Activated CD4-positive, alpha-beta T cell treated with anti-CD3 and anti-CD28 coated beads, Interleukin-2, amount 50 U/mL, for 24 hours (primary cell): ENCODE measurements at places on chromosomes 11 and 22.
A peak's percentile ranks its signal among the peaks of the same experiment; 100 is the strongest.

- peak; percentile 35 for DNase-seq
These were observed 12.3 kb downstream of the STARD10 start for GRCh38 chr11:72781313-72782080.

DNA sequence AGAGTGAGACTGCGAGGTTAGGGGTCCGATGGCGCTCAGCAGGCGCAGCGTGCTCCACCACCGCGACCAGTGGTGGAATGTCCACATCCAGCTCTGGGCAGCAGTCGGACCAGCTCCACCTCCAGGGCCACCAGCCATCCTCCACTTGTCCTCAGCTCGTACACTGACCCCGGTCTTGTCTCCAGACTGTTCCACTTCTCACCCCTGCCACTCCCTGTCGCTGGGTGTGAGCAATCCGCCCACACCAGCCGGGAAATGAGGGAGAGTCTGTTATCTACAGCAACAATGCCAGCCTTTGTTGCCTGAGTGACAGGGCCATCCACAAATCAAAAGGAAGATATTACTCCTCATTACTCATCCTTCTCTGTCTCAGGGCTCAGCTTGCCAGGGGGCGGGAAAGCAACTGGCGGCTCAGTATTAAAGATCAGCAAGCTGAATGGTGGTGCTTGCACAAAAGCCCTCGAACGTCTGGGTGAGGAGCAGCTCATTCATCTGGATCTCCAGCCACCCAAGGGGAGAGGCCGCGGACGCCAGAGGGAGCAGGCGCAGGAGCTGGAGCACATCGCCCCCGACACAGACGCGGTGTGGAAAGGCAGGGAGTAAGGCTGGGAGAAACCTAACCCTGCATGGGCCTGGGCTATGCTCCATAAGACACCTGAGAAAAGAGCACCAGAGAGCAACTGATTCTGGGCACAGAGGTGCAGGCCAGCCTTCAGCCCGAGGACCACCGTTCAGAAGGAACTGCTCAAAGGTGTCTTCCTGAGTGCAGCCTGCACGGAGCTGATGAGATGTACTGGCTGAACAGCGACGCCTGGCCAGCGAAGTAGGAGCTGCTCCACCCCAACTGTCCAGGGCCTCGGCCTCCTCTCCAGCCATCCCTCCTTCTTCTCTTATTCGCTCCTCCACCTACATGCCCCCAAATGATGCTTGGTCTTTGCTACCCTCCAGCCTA is 21.9 kb downstream of the IGSF9B start:
- no peak for DNase-seq

DNA sequence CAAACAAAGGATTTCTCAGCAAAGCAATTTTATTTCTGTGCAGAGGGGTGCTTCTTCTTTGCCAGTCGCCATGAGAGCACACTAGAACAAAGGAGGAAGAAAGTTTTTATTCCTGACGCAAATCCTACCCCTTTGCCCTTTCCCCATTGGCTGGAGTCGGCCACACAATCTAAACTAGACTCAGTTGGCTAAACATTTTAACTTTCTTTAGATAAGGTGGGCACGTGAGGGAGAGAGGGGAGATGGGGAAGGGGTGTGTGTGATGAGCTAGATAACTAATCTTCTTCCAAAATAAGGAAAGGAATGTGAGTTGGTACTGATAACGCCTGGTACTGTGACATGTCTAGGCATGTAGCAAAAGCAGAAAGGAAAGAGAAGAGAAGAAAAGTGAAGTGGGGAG is 626 bp downstream of the TRIM22 start:
- no peak for DNase-seq

- no peak for DNase-seq
These were observed 44.6 kb downstream of the LMO2 start for GRCh38 chr11:33847251-33847650.

DNA sequence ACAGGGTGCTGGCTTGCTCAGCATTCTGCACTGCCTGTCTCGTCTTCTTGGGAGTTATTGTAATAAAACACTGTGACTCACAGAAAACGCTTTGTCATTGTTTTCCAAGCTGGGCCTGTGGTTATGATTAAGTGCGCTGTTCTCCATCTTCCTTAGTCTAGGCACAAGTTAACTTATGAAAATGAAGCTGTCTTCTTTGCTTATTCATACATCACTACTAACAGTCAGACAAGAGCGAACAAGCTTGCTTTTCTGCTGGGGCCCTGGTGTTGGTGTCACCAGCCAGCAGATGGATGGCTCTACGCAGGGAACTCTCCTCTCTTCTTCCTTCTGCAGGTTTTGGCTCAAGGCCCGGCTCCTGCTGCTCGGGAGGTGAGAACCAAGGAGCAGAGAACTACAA is 380.1 kb upstream of the SYN3 start:
- DNase-seq, result no peak

DNA sequence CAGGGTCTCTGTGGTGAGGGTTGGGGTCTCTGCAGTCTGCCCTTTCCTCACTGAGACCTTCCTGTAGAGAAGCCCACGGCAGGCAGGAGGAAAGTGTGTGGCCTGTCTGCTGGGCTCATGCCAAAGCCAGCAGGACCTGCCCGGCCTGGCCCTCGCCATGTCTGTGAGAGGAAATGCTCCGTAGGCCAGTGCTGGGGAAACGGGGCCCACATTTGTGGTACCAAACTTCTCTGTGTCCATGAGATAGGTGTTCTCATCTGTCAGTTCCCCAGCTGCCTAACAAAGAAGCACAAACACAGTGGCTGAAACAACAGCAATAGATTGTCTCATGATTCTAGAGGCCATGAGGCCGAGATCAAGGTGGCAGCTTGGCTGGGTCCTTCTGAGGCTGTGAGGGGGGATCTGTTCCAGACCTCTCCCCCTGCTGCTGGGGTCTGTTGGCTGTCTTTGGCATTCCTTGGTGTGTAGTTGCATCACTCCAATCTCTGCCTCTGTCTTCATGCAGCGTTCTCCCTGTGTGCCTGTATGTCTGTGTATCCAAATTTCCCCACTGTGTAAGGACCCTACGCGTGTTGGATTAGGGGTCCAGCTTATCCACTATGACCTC is 772.5 kb downstream of the TBC1D22A start:
- DNase-seq, result no peak

- no peak for DNase-seq
These were observed 516.8 kb upstream of the FAT3 start for GRCh38 chr11:91707652-91708482.

DNA sequence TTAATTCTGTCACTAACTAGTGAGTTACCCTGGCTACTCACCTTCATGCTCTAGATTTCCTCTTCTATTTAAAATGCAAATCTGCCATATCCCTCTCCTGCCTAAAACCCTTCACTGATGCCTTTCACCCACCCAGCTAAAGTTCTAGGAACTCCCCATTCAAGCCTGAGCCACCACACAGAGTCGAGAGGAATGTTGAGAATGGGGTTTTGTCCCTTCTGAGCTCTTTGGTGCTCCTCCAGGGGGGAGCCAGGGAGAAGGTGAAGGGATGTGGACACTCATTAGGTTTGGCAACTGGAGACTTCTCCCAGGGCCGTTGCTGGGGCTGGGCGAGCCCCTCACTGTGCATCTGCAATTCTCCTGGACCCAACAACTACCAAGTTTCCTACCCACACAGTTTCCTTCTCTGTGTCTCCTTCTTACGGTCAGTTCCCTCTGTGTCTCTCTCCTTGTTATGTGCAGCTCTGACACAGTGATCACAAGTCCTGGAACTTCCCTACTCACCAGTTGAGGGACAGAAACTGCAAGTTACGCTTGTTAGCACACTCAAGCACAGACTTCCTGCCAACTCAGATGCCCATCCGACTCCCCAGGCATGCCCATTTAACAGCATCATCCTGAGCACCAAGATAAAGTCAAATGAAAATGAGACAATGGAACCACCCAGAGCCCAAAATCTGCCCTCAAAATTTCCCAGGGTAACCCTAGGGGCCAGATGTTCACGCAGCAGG is 6.5 kb upstream of the IL10RA start:
- DNase-seq, result no peak

DNA sequence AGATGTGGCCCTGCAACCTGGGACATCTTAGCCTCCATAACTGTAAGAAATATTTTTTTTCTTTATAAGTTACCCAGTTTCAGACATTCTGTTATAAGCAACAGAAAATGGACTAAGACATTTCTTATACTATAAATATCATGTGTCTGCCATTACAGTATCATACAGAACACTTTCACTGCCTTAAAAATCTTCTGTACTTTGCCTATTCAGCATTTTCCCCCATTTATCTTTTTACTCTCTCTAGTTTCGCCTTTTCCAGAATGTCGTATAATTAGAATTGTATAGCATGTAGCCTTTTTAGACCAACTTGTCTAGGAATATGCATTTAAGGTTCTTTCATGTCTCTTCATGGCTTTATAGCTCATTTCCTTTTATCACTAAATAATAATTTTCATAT is 88.0 kb downstream of the PARVA start:
- no peak for DNase-seq

DNA sequence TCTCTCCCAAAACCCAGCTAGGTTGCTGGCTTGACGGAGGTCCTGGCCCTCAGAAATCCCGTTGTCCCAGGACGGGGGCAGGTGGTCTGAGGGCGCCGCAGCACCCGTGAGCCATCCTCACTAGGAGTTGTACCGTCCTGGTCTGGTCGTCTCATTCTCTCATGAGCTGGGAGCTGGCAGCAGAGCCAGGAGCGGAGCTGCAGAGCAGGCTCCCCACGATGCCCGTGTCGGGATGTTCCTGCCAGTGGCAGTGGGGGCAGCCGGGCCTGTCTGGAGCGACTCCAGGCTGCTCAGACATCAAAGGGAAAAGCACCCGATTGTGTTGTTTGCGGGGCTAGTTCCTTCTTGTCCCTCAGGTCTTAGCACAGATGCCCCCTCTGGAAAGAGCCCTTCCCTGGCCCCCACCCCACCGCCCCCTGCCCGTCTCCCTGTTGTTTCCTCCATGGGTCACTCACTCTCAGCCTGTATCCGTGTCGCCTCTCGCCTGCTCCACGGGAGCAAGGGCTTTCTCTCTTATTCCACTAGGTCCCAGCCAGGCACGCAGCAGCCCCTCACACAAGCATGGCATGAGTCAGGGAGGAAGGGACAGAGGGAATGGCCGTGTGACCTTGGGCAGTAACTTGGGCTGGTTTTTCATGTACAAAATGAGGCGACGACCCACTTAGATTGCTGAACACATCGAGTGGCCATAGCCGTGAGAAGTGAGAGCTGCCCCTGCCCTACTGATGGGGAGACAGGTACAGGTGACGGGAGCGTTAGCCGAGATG is 23.2 kb upstream of the MGAT3 start:
- no peak for DNase-seq

DNA sequence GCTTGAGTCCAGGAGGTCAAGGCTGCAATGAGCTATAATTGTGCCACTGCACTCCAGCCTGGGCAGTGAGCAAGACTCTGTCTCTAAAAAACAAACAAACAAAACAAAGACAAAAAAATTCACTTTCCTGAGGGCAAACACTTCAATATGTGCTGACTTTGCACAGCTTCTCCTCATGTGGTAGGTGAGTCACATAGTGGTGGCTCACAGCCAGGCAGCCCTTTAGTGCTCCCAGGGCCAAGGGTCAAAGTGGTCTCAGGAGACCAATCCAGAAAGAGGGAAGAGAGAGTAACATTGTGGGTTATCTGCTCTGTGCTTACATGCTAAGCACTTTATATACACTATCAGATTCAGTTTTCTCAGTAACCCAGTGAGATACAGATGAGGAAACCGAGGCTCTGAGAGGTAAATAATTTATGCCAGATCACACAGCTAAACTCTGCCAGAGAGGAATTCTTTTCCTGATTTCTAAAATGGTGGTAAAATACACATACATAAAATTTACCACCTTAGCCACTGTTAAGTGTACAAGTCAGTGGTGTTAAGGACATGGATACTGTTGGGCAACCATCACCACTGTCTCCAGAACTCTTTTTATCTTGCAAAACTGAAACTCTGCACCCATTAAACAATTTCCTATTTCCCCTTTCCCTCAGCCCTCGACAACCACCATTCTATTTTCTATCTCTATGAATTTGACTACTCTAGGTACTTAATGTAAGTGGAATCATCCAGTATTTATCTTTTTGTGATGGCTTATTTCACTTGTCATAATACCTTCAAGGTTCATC is 231.7 kb upstream of the NARS2 start:
- no peak for DNase-seq

DNA sequence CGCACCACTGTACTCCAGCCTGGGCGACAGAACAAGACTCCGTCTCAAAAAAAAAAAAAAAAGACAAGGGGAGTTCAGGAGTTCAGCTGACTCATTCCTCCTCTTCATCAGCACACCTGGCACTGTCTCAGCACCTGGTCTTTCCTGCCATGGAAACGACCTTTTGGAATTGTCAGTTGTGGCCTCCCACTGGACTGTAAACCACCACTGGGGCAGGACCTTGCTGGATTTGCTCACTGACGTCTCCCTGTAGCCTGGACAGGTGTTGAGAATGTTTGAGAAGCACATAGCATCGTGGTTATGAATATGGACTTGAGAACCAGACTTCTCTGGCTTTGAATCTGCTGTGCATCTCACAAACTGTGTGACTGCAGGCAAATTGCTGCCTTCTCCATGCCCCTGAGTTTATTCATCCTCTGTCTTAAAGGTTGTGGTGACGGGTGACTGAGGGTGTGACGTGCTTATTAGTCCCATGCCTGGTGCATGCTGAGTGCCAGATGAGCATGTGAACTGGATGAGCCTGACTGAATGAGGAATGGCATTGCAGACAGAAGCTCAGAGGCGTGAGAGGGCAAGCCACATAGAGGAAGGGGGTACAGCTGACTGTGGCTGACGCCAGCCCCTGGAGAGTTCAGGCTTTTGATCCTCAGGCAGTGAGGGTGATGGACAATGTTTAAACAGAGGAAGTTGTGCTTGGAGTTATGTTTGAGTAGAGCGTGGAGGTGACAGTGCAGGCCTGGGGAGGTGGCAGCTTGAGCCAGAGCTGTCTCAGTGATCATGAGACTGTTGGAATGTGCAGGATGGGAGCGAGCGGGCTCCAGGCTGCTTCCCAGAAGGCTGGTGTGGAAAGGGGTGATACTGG is 12.7 kb downstream of the TOM1 start:
- DNase-seq, result no peak

GRCh38 chr11:69005183-69005630 is 7.8 kb downstream of the MRGPRF start:
- DNase-seq, result no peak

GRCh38 chr22:46089426-46090035 is 60.8 kb upstream of the PPARA start:
- no peak for DNase-seq

- no peak for DNase-seq
These were observed 70.2 kb upstream of the EED start for GRCh38 chr11:86174101-86175046.

- no peak for DNase-seq
These were observed 66.9 kb downstream of the LRRC4C start for GRCh38 chr11:41392596-41392995.

DNA sequence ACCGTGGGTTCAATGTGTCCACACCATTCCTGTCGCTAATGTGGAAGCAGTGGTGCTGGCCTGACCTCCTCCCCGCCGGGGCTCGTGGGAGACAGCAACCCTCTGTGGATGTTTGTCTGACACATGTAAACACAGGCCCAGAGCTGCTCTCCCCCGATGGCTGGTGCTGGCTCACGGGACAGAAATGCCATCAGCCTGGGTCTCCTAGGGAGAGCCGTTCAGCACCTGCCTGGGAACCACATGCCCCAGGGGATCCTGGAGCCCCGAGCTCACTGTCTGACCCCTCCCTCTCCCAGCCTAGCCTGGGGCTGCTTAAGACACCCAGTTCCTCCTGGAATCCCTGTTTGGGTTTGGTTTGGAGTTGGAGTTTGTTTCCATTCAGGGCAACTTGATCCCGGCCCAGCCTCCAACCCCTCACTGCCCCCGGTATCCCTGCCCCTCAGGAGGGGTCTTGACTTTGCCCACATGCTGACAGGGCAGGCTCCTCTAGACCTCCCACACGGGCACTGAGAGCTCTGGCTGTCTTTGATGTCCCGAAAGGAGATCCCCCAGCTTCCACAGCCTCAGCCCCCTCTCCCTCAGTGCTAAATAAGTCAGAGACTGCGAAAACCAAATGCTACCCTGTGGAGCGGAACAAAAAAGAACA is 50.9 kb upstream of the WNT11 start:
- no peak for DNase-seq
